COLO829 (cell line): ENCODE measurements at places on chromosomes 5 and 9.
A peak's percentile ranks its signal among the peaks of the same experiment; 100 is the strongest.

- DNase-seq = no peak
Observed at GRCh38 chr9:115469841-115470240, 351.9 kb upstream of the TNC start.

GRCh38 chr5:126056851-126057622 lies 366.2 kb upstream of the GRAMD2B start:
- DNase-seq = no peak

DNA sequence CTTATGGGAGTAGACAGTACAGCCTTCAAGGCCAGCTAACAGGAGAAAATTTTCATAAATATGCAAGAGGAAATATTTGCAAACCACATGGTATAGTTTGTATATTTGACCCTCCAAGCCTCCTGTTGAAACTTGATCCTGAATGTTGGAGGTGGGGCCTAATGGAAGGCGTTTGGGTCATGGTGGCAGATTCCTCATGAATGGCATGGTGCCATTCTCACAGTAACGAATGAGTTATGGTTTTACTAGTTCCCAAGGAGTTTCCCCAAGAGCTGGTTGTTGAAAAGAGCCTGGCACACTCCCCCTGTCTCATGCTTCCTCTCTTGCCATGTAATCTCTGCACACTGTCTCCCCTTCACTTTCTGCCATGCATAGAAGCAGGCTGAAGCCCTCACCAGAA lies 3.3 kb upstream of the PAIP1 start:
- DNase-seq = no peak

DNA sequence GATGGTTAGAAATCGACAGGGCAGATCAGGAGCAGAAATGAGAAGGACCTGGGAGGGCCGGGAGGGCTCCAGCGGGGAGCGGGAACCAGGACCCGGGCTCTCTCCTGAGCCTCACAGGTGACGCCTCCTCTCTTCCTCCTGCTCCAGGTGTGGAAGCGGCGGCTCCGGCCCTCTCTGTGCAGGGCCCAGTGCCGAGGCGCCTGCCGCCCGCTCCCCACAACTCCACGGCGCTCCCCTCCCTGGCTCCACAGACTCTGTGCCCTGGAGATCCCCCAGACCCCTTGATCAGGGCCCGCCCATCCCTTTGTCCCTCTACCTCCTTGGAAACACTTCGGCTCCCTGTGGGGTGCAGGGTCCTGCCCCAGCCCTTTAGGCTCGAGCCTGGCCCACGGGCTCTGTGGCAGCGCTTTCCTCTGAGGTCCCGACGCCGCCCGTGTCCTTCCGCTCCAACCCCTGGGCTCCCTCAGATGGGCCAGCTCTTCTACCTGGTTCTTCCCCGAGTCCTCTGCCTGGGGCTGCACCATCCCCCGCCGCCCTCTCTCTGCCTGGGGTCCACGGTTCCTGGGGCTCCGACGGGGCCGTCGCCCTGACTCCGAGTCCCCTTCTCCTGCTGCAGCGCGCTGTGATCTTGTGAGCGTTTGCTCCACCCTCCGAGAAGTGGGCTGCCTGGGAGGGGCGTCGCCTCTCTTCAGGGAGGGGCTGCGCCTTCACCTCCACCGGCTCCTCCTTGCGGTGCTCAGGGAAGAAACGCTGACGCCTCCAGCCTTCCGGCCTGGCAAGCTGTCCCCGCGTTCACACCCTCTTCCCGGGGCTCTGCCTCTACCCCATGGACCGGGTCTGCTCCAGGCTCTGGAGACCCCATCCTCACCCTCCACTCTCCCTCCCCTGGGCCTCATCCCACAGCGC lies 22.4 kb upstream of the SLC6A3 start:
- DNase-seq = no peak

GRCh38 chr5:76606701-76607100 lies 16.5 kb downstream of the F2RL2 start:
- no peak for DNase-seq

DNA sequence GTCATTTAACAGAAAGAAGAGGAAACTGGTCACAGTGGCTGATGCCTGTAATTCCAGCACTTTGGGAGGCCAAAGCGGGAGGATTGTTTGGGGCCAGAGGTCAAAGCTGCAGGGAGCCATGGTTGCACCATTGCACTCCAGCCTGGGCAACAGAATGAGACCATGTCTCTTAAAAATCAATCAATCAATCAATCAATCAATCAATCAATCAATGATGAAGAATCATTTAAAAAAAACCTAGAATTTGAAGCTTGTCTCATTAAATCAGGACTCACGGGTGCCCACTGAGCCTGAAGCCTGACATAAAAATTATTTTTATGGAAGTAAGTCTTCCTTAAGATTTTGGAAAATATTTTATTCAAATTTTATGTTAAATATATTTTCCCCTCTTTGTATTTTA lies 43.9 kb downstream of the BNIP1 start:
- no peak for DNase-seq

DNA sequence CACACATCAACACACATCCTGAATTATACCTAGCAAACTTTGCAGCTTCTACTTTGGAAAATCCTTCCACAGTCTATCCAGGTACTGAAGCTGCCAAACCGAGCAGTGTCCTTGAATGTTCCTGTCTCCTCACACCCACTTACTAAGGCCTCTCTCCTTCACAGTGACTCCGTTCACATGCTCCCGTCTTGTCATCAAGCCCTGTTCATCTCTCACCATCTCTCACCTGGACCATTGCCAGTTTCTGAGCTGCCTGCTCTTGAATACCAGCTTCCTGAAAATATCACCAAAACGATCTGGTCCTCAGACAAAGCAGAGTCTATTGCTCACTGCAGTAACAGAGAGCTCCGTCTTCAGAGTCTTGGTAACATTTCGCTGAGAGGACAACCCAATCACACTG lies 57.4 kb downstream of the GCNT1 start:
- no peak for DNase-seq

DNA sequence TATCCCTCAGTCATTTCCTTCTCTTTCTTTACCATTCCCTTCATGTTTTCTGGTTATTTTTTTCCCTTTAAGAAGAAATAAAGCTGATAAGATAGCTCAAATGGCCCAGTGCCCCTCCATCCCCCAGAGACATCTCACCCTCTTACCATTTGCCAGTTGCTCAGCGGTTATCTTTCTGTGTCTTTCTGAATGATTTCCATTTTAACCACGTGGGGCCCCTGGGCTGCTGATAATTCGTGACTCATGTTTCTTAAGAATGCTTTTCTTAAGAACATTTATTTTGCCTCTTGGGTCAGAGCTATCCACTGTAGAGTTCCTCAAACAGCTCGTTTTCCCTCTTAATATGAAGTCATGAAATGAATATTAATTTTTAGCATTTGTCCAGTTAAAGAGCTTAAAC lies 147.8 kb downstream of the MAST4 start:
- DNase-seq = peak; percentile 37

DNA sequence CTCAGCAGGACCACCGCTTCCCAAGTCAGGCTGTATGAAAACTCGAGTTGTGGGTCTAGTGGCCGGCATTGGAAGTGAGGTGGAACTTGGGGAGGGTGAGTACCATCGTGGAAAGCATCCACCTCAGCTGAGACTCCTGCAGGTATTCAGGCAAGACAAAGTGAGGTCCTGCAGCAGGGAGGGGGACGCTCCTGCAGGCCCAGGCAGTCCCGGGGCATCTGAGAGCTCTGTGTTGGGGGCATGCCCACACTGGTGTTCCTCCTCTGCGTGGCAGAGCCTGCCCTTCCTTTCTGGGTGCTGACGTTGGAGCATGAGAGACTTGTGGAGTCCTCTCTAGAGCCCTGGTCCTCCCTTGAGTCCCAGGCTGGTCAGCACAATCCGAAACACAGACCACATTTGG lies 187.7 kb downstream of the CACNA1B start:
- no peak for DNase-seq

DNA sequence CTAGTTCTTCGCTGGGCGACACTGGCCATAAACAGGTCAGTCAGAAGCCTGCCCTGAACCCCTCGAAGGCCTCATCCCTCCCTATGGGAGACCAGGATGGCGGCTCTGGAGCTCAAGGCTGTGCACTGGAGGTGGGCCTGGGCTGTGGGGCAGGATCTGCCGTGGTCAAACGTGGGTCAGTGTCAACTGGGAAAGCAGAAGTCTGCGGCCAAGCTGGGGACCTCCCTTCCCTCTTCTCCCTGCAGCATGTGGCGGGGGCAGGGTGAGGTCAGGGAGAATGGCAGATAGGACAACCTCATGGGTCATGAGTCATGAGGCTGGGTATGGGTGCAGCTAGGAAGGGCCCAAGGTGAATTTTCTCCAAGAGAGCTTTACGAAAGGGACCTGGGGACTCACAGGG lies 132.9 kb downstream of the RXRA start:
- DNase-seq = no peak

- DNase-seq = no peak
Observed at GRCh38 chr5:96864922-96865530, 11.3 kb upstream of the ERAP2 start.

- no peak for DNase-seq
Observed at GRCh38 chr5:443239-444151, 519 bp downstream of the EXOC3 start.

GRCh38 chr5:2112173-2113025 lies 229.7 kb upstream of the IRX4 start:
- no peak for DNase-seq

- no peak for DNase-seq
Observed at GRCh38 chr9:88873635-88874034, 117.6 kb upstream of the S1PR3 start.
